ENCODE measurements at places on chromosomes 1 and 21. TPM values are rescaled to one million over a fixed set of nuclear protein-coding genes. Genes with fewer than 3 reads are reported as not detected.

Gene PIGC
- polyA plus RNA-seq: 23.2 TPM

Gene TRIM45
- 19.6 TPM for polyA plus RNA-seq

Gene EDARADD
- polyA plus RNA-seq: 0.19 TPM

Gene SLC26A9
- 0.05 TPM for polyA plus RNA-seq

Gene PLEKHN1
- polyA plus RNA-seq: 0.13 TPM

Gene GPR25
- polyA plus RNA-seq: not detected

Gene NTMT2
- polyA plus RNA-seq: 10.6 TPM

Gene KMO
- 0.54 TPM for polyA plus RNA-seq

Gene MPZL1
- polyA plus RNA-seq: 62.4 TPM

Gene PERM1
- 2.1 TPM for polyA plus RNA-seq

DNA sequence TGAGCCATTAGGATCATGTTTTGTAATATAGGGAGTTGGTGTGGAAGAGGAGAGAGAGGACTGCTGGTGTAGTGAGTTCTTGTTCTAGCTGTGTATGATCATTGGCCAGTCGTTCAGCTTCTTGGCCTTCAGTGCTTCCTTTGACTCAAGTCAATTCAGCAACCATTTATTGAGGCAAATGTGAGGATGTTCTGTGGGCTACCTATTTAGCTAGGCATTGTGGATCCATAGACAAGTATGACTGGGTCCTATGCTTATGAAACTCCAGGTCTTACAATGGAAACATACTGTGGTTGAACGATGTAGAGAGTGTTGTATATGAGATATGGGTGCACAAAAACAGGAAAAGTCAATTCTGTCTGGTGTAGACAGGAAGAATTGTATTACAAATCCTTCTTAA is 41.7 kb downstream of the NFIA start:
- no peak for DNase-seq

GRCh38 chr1:184935920-184936798 is 38.1 kb downstream of the NIBAN1 start:
- DNase-seq: peak; percentile 64

- no peak for DNase-seq
These were observed 230.0 kb downstream of the COP1 start for GRCh38 chr1:175976865-175977642.

GRCh38 chr1:39261712-39262221 is 57.3 kb downstream of the MACF1 start:
- no peak for DNase-seq

DNA sequence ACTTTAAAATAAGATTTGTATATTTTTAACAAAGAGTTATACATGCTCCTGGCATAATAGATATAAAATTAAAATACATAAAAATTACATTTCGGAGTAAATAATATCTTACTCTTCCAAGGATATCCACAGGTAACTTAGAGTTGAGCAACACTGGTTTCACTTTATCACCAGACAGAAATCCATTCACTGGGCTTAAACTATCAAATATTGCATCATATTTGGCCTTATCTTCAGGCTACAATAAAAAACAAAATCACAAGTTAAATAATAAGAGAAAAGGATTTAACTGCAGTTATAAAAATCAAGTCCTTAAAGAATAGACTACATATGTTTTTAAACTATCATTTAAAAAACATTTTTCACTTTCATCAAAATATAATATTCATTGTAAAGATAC is 55.5 kb downstream of the EPS15 start:
- DNase-seq: no peak

DNA sequence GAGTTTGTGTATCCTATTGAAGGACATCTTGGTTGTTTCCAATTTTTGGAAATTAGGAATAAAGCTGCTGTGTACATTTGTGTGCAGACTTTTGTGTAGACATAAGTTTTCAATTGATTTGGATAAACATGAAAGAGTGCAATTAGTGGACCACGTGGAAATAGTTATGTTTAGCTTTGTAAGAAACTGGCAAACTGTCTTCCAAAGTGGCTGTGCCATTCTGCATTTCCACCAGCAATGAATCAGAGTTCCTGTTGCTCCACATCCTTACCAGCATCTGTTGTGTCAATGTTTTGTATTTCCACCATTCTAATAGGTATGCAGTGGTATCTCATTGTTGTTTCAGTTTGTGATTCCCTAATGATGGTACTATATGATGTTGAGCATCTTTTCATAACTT is 46.5 kb downstream of the FH start:
- no peak for DNase-seq

GRCh38 chr1:229344139-229344538 is 1.3 kb upstream of the CCSAP start:
- no peak for DNase-seq

GRCh38 chr21:36347278-36347961 is 27.4 kb downstream of the MORC3 start:
- no peak for DNase-seq

- DNase-seq: no peak
These were observed 177.1 kb downstream of the HHAT start for GRCh38 chr1:210505601-210506496.

- peak; percentile 58 for DNase-seq
These were observed 39.0 kb downstream of the MRPL39 start for GRCh38 chr21:25568246-25568645.

DNA sequence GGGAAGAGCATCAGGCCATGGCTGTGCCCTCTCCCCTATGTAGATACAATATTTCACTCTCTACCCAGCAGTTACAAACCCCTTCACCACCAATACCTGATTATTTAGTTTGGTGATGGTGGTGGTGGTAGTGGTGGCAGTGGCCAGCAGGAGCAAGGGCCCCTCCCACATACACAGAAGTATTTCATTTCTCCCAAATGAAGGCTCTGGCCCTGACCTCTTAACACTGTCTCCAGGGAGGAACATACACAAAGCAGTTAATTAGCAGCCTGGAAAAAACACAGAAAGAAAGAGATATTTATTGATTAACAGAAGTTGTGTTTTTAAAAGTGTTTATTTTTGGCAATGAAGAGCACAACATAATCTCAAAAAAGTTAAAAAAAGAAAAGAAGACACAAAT is 212.7 kb upstream of the SAMSN1 start:
- no peak for DNase-seq

GRCh38 chr1:30697571-30698376 is 25.6 kb downstream of the MATN1 start:
- DNase-seq: no peak

- DNase-seq: no peak
These were observed 114.2 kb downstream of the FCRL5 start for GRCh38 chr1:157438146-157438545.

DNA sequence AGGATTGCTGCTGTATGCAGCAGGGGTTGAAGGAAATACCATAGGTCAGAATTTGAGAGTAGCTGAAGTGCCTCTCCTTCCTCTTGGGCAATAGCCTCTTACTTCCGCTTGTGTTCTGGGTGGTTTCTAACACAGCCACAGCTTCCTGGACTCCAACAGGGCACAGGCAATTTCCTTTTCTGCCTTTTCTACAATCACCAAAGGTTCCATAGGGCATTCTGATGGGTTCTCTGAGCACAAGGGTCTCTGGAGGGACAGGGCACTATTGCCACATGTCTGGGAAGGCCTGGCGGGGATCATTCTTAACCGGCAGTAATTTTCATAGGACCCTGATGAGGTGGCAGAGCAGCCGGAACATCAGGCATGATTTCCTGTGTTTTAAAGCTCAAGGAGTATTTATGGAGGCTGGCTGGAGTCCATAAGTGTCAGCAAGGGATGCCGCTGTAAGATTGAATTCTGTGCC is 5.5 kb upstream of the AGTRAP start:
- DNase-seq: no peak

GRCh38 chr1:156964441-156964840 is 44.0 kb downstream of the LRRC71 start:
- no peak for DNase-seq

GRCh38 chr1:42684139-42684538 is 1.9 kb downstream of the YBX1 start:
- no peak for DNase-seq

GRCh38 chr1:226887006-226887405 is 16.6 kb downstream of the PSEN2 start:
- no peak for DNase-seq

- peak; percentile 44 for DNase-seq
These were observed 48.1 kb downstream of the ELAPOR1 start for GRCh38 chr1:109161858-109162606.

DNA sequence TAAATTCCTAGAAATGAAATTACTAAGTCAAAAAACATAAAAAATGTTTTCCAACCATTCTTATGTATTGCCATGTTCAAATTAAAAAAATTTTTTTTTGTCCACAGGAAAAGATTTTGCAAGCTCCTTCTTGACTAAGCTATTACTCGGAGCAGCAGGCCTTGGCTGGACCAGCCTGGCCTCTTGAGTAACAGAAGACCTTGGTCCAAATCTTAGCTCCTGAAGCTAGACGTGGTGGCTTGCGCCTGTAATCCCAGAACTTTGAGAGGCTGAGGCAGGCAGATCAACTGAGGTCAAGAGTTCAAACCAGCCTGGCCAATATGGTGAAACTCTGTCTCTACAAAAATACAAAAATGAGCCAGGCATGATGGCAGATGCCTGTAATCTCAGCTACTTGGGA is 77.6 kb downstream of the CLSTN1 start:
- no peak for DNase-seq

DNA sequence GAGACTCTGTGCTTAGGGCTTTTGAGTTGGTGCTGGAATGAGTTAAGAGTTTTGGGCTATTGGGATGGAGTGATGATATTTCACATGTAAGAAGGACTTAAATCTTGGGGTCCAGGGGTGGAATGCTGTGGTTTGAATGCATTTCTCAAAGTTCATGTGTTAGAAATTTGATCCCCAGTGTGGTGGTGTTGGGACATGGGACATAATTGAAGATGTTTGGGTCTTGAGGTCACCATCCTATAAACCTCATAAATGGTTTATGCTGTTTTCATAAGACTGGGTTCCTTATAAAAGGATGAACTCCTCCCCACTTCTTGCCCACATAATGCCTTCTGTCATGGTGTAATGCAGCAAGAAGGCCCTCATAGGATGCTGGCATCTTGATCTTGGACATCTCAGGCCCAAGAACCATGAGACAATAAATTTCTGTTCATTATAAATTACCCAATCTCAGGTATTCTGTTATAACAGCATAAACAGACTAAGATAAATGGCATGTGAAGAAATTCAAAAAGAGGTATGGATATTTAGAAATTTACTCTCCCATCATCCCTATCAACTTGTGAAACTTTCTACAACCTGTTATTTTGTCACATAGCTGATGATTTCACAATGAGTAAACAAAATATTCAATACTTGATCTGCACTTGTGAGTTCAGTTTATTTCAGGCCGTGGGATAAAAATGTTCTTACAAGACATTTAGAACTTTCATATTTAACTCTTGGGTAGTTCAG is 48.0 kb upstream of the NEK7 start:
- DNase-seq: no peak
